ENCODE measurements at places on chromosomes 11 and 22. TPM values are rescaled to one million over a fixed set of nuclear protein-coding genes. Genes with fewer than 3 reads are reported as not detected.

DNA sequence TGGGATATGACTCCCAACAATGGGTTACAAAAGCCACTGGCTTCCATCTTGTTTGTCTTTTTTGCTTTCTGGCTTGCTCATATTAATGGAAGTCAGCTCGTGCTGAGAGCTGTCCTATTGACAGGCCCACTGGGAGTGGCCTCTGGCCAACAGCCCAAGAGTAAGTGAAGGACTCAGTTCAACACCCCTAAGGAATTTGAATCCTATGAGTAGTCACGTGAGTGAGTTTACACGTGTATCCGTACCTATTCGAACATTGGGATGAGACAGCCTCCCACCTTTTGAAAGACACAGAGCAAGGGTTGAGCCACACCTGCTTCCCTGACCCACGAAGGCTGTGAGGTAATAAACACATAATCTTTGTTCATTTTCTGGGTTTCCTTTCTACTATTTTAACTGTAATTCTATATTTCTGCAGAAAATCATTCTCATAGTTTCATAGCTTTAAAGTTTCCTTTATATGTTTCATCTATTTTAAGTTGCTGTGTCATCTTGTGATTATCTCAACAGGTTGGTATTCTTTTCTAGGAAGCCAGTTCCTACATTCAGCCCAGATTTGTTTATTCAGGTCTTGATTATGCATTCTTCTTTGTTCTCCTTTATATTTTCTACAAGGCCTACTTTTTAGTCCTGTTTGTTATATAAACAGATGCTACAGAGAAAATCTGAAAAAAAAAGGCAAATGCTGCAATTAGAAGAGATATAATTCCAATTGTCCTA, 802.3 kb downstream of the CNTN5 start:
- DNase-seq = no peak

Gene CCDC157
- 1.00 TPM for total RNA-seq

DNA sequence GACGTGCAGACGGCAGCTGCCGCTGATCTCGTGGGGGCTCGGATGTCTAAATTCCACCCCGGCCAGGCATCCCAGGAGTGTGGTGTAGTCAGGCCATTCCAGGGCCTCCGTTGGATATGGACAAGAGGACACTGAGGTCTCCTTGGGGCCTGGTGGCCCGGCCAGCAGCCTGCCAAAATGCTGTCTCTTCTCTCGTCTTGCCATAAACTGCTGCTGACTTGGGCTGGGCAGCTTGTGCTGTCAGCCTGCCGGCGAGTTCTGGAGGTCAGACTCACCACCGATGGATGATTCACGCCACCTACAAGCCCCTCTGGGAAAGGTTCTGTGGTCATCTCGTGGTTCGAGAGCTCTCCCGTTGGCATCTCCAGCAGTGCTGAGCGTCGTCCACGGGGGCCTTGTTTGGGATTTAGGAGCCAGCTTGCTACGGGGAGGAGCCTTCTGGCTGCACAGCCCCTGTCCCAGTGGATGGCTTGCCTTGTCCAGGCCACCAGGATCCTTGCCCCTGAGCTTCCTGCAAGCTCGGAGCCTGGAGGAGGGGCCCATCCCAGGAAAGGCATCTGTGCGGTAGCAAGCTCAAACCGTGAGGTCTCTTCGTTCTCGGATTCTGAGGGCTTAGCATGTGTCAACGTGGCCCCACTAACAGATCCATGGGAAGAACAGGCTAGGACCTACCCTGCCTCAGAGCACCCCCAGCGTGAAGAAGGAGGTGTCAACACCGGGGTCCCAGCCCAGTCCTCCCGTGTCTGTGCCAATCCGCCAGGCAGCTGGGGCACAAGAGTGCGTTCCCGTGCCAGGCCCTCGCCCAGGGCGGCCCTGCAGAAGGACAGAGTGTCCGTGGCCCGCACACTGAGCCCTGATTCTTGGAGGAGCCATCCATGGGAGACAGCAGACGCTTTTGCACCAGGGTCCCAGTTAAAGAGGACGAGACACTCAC, 1114.1 kb downstream of the BRD1 start:
- no peak for DNase-seq

DNA sequence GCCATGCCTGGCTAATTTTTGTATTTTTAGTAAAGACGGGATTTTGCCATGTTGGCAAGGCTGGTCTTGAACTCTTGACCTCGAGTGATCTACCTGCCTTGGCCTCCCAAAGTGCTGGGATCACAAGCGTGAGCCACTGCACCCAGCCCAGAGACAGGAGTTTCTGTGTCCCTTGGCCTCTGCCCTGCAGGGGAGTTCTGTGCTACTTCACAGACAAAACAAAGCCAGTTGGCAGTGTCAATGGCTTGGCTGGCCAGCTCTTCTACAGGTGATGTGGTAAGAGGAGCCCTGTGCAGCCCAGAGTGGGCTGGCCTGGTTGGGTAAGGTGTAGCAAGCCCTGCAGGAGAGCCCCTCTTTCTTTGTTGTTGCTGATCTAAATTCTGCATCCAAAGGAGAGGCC, 60.5 kb upstream of the SHISAL1 start:
- DNase-seq = no peak

DNA sequence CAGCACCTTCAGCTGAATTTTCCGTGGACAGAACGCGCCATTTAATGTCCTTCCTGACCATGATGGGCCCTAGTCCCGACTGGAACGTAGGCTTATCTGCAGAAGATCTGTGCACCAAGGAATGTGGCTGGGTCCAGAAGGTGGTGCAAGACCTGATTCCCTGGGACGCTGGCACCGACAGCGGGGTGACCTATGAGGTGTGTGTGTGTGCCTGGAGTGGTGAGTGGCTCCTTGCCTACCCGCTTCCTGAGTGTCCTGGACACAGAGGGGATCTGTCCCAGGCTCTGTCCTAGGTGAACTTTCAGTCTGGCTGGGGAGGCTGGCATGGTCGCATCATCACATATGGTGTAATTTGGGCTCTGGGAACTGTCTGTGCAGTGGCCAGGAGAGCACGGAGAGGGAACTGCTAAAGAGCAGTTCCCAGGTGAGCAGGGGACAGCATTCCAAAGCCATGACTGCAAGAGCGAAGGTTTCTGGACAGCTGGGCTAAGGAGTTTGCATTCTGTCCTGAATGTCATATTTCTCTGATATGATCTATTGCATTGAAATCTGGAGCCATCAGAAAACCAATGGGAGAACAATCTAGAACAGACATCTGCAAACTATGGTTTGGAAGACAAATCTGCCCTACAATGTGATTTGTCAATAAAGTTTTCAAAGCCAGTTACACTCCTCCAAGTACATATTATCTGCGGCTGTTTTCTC, 104.3 kb downstream of the RRAS2 start:
- DNase-seq = no peak

DNA sequence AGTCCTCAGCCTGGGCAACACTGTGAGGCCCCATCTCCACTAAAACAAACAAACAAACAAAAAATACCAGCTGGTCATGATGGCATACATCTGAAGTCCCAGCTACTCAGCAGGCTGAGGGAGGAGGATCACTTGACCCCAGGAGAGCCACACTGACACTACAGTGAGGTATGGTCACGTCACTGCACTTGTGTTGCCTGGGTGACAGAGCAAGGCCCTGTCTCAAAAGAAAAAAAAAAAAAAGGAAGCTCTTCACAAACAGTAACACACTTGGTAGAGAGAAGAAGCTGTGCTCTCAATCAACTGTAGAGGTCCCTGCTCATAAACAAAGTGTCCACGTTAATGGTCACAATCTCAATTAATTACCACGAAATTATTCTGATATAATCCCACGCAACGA, 401.6 kb upstream of the CCDC90B start:
- no peak for DNase-seq

Gene LINC01488
- total RNA-seq = 0.17 TPM

GRCh38 chr22:27179161-27179560, 521.8 kb downstream of the MIAT start:
- DNase-seq = no peak

GRCh38 chr22:43156413-43156812, 5.1 kb downstream of the TSPO start:
- DNase-seq = no peak

DNA sequence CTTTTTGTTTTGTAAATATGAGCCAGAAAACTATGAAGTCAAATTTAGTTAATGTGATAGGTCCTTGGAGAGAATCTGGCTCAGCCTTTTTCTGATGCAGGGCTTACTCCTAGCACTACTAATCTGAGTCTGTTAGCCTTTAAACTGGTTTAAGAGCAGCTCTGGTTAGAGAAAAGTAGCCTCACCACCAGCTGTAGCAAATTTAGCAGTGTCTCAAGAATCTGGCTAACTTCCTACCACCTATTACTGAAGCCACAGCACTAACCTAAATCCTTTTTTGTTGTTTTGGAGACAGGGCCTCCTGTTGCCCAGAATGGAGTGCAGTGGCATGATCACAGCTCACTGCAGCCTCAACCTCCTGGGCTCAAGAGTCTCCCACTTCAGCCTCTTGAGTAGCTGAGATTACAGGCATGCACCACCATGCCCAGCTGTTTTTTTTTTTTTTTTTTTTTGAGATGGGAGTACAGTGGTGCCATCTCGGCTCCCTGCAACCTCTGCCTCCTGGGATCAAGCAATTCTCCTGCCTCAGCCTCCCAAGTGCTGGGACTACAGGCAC, 13.9 kb downstream of the RBM4B start:
- no peak for DNase-seq

GRCh38 chr22:46293577-46294260, 3.0 kb upstream of the GTSE1 start:
- peak; percentile 53 for DNase-seq

Gene CARD10
- 11.8 TPM for total RNA-seq

DNA sequence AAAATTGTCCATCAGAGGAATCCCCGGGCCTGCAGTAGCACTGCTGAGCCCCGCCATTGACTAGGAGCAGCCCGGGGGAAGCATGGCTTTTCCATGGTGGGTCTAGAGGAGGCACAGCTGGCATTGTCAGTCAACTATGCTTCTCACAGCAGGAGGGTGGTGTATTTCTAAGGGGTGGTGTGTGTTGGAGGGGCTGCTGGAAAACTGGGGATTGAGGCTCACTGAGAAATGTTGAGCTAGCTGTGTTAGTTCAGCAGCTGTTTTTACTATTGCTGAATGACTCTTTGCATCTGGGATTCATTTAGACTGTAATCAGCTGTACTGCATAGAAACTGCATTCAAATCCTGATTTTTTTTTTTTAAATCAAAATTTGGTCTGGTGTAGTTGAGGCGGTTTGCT, 5.6 kb downstream of the DDX10 start:
- DNase-seq = no peak

DNA sequence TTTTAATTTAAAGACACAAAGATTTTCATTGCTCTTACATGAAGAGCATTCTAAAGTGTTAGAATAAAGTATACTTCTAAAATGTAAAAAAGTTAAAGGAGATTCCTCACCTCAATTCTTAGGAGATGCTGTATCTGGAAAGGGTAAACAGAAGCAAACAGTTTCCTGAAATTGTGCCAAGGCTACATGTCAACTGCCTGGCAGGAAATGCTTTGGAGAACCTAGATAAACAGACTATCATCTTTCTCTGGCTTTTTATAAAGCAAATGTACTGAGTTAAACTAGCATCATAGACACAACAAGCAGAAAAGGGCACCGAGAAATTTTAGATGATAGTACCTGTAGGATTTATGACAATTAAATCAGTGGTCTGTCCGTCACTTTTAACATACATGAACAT, 24.7 kb upstream of the AKIP1 start:
- no peak for DNase-seq

Gene FOLR2
- 7.5 TPM for total RNA-seq

- no peak for DNase-seq
These were observed 143.0 kb downstream of the TMEM135 start for GRCh38 chr11:87180742-87181141.

GRCh38 chr11:10317151-10317755, 12.4 kb downstream of the ADM start:
- no peak for DNase-seq

DNA sequence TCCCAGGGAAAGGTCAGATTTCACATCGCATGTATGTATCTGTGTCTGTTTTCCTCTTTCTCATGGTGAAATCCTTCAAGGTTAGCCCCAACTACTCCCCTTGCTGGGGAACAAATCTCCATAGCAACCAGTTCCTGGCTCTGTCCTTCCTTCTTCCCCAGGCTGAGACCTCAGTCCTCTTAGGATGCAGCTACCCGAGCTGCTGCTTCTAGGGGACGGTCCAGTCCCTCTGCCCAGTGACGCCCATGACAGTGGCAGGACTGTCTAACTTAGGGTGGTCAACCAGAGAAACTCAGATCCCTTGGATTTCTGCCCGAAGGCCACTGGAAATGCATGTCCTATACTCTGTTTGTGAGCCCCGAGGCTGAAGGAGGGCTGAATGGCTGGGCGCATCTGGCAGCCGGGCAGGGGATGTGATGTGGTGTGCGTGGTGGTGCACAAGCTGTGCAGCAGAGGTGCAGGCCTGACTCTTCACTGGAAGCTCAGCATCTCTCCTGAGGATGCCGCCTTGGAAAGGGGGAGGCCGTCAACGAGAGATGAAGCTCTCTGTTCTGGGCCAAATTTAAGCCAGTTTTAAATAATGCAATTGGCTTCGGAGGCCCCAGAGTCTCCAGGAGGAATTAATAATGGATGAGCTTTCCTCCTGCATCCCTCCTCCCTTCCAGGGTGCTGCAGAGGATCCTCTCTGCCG, 118.7 kb upstream of the B3GAT1 start:
- DNase-seq = peak; percentile 3
